ENCODE measurements at places on chromosomes 4 and X.
A peak's percentile ranks its signal among the peaks of the same experiment; 100 is the strongest.

DNA sequence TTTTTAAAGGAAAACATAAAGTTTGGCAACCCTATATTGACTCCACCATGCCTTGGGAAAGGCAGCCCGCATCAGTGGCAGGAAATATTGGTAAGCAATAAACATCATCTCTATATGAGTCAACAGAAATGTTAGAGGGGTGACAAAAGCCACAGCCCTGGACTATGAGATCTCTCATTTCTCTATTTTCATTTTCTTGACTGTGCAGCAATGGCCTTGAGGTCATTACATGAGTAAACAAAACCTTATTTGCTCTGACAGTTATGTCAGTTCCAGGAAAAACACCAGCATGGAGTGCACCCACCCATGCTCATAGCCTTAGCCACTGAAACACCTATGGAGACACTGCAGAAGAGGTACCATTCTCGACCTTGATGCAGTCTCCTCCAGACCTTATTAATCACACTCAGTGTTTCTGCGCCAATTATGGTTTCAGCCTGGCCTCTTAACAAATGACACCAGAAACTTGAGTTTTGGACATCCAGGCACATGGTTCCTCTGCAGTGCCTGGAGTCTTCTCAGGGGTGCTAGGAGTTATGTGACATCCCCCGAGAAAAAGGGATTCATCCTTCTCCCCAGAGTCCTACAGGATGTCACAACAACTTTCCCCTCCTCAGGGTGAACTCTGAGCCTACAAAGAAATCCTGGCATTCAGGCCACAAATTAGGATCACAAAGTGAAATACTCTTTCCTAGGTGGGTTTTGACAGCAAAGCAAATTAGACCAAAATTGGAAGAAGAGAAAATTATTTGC lies 16.0 kb upstream of the HPGD start:
- no peaks in the 10 kb centered on the region for H3K4me1 ChIP-seq
- H3K36me3 ChIP-seq = no peaks in the 10 kb centered on the region
- no peak overlapping the region for H3K4me3 ChIP-seq
- no peak overlapping the region for H3K27ac ChIP-seq
- DNase-seq = no peak

- no peak for DNase-seq
- H3K4me1 ChIP-seq = no peaks in the 10 kb centered on the region
- peaks cover 50% of the 10 kb centered on the region for H3K27me3 ChIP-seq
- H3K36me3 ChIP-seq = no peaks in the 10 kb centered on the region
- H3K4me3 ChIP-seq = no peak overlapping the region
Measured at GRCh38 chr4:108586778-108587177, 33.6 kb upstream of the RPL34 start.

DNA sequence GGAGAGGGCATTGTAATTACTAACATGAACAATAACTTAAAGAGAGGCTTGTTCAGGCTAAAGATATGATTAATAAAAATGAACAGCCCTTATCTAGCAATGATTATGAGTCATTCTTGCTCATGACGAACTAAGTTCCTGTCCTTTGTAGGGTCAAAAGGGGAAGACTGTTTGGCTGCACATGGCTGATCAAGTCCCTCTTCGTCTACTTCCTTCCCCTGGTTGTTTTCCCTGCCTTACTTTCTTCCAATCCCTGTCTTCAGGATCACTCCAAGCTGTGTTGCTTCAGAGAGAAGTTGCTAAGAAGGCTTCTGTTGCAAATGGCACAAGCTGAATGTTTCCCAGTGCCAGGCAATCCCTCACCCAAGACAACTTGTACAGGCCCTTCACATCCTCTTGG lies 115.0 kb upstream of the HS3ST1 start:
- H3K4me1 ChIP-seq = no peaks in the 10 kb centered on the region
- no peak overlapping the region for H3K4me3 ChIP-seq
- no peak overlapping the region for H3K27ac ChIP-seq
- peaks cover 51% of the 10 kb centered on the region for H3K36me3 ChIP-seq
- peaks cover 9% of the 10 kb centered on the region for H3K27me3 ChIP-seq

GRCh38 chrX:5180135-5180741 lies 1048.4 kb downstream of the NLGN4X start:
- DNase-seq = no peak
- no peaks in the 10 kb centered on the region for H3K27me3 ChIP-seq
- no peak overlapping the region for H3K27ac ChIP-seq
- H3K4me3 ChIP-seq = no peak overlapping the region

- no peaks in the 10 kb centered on the region for H3K27me3 ChIP-seq
- peaks cover 11% of the 10 kb centered on the region for H3K36me3 ChIP-seq
- peaks cover 3% of the 10 kb centered on the region for H3K4me1 ChIP-seq
- no peak for DNase-seq
- no peak overlapping the region for H3K27ac ChIP-seq
Measured at GRCh38 chrX:40964633-40965586, 120.3 kb upstream of the USP9X start.

DNA sequence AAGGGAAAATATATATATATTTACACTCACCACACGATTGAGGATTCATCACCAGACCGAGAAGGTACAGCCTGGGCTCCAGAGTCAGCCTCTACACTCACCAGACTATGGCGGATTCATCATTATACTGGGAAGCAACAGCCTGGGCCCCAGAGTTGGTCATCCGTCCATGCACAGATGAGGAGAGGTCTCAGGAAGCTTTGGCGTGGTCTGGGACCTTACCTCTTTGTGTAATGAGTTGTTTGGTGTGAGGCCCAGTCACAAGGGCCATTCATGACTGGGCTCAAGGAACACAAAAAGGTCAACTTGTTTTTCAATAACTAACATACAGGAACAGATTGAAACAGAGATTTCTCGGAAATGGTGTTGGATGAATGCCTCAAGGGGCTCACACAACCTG lies 926.1 kb downstream of the FAM133A start:
- H3K27ac ChIP-seq = no peak overlapping the region
- peaks cover 2% of the 10 kb centered on the region for H3K36me3 ChIP-seq
- no peak overlapping the region for H3K4me3 ChIP-seq

- no peaks in the 10 kb centered on the region for H3K27me3 ChIP-seq
- H3K27ac ChIP-seq = peak overlapping the region; percentile 99
- peaks cover 37% of the 10 kb centered on the region for H3K36me3 ChIP-seq
- H3K4me3 ChIP-seq = no peak overlapping the region
Measured at GRCh38 chrX:15816886-15817285, 26.6 kb downstream of the ZRSR2 start.

- peaks cover 12% of the 10 kb centered on the region for H3K27me3 ChIP-seq
- H3K4me1 ChIP-seq = peaks cover 58% of the 10 kb centered on the region
- H3K4me3 ChIP-seq = 0 out of 2 replicates have a peak overlapping the region, but pooled peaks have one; percentile 11
- no peaks in the 10 kb centered on the region for H3K36me3 ChIP-seq
- no peak for DNase-seq
- no peak overlapping the region for H3K27ac ChIP-seq
Measured at GRCh38 chr4:185080545-185080944, 62.3 kb downstream of the HELT start.

DNA sequence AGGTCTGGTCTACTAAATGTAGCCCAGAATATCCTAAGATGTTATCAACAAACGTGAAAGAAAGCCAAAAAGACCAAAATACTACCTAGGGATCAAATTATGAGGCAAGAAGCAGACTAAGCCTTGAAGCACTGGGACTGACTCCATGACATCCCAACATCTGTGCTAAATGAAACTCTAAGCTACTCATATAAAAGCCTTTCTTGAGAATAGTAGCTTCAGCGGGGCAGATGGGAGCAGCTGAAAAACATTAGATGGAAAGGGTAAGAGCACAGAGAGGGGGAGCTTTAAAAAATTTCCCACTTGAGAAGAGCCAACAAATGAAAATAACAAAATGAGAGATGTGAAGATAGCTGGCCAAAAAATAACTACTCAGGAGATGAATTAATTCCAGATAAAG lies 81.7 kb downstream of the MAD2L1 start:
- H3K27me3 ChIP-seq = no peaks in the 10 kb centered on the region
- peaks cover 11% of the 10 kb centered on the region for H3K4me1 ChIP-seq
- peaks cover 8% of the 10 kb centered on the region for H3K36me3 ChIP-seq
- H3K27ac ChIP-seq = no peak overlapping the region
- DNase-seq = no peak
- no peak overlapping the region for H3K4me3 ChIP-seq

DNA sequence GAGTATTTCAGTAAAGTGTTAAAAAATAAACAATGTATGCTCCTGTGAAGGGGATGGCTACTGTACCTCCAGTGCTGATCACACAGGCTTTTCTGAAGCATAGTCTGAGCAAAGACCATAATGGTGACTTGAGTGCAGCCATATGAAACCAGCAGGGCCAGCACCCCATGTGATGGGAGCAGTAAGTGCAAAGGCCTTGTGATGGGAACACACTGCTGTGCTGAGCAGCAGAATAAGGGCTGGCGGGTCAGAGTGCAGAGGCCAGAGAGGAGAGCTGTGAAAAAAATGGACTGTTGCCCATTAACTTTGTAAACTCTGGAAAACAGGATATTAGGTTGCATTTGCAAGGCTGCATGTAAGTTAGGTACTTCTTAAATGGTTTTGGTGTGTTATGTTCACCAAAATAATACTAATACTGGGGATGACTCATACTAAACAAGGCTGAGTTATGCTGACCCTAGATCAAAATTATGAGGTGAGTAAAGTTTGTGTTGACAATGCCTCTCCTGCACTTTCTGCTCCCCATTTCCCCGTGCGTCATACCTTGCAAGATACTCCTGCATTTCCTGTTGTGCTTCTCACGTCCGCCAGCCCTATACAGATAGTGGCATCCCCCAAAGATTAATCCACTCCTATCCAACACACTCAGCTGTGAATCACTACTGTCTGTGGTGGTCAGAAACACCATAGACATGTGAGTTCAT lies 67.0 kb upstream of the FAM9A start:
- H3K36me3 ChIP-seq = no peaks in the 10 kb centered on the region
- H3K27ac ChIP-seq = no peak overlapping the region
- no peak overlapping the region for H3K4me3 ChIP-seq
- no peak for DNase-seq
- peaks cover 58% of the 10 kb centered on the region for H3K4me1 ChIP-seq
- H3K27me3 ChIP-seq = no peaks in the 10 kb centered on the region

GRCh38 chrX:43481576-43481975 lies 174.5 kb upstream of the MAOA start:
- DNase-seq = no peak
- no peaks in the 10 kb centered on the region for H3K36me3 ChIP-seq
- peaks cover 18% of the 10 kb centered on the region for H3K4me1 ChIP-seq
- H3K27ac ChIP-seq = no peak overlapping the region
- H3K4me3 ChIP-seq = no peak overlapping the region

DNA sequence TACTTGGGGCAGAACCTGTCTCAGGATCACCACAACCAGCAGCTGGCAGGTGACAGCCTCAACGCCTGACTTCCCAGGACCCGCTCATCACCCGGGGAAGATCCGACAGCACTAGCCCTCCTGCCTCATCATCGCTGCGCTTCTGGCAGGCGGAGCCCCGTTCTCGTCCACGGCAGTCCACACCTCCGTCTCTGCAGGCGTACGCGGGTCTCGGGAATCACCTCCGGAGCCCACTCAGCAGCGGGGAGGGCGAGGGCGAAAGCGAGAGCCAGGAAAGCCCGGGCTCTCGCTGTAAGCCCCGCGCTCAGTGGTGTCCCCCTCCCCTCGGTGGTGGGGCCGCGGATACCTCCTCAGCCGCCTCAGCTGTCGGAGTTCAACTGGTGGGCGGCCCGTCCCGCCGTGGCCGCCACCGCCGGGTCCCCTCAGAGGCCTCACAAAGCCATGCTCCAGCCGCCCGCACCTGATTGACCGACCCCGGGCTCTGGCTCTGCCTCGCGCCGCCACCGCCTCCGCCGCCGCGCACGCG lies 518 bp upstream of the CNKSR2 start:
- no peak overlapping the region for H3K27ac ChIP-seq
- peak overlapping the region; percentile 54 for H3K4me3 ChIP-seq
- DNase-seq = no peak
- no peaks in the 10 kb centered on the region for H3K36me3 ChIP-seq

- no peaks in the 10 kb centered on the region for H3K4me1 ChIP-seq
- no peaks in the 10 kb centered on the region for H3K27me3 ChIP-seq
- H3K27ac ChIP-seq = no peak overlapping the region
- H3K36me3 ChIP-seq = no peaks in the 10 kb centered on the region
Measured at GRCh38 chrX:8879750-8880149, 78.6 kb upstream of the FAM9A start.

DNA sequence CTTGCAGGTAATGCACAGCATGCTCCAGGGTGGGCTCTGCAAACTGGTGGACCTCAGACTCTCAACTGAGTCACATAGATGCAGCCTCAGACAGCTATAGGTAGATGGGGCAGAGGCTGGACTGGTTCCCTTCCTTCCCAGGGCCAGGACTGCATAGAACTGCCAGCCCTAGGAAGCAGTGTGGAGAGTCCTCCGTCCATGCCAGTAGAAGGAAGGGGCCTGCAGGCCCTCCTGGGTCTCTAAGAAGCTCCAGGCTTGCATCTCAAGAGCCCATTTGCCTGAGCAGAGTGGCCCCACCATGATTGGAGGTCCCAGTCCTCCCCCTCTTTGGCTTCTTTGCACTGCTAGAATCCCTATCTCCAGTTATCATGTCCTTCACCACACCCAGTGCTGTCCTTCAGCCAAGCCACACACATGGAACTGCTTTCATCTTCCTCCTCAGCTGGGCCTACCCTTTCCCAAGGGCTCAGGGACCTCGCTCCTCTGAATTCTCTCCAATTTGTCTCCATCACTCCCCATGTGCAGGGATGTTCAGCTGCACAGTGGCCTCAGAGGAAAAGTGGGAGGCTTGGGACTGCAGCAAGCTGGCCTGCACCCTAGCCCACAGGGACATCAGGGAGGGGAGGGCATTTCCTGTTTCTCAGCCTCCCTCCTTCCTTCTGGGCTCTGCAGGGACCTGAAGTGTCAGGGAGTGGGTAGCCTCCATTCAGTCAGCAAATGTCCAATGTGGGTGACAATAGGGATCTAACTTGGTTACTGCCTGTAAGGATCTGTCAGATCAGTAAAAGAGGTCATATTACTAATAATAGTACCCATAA lies 146.0 kb downstream of the PJA1 start:
- no peak overlapping the region for H3K27ac ChIP-seq
- no peaks in the 10 kb centered on the region for H3K27me3 ChIP-seq
- H3K4me1 ChIP-seq = no peaks in the 10 kb centered on the region

DNA sequence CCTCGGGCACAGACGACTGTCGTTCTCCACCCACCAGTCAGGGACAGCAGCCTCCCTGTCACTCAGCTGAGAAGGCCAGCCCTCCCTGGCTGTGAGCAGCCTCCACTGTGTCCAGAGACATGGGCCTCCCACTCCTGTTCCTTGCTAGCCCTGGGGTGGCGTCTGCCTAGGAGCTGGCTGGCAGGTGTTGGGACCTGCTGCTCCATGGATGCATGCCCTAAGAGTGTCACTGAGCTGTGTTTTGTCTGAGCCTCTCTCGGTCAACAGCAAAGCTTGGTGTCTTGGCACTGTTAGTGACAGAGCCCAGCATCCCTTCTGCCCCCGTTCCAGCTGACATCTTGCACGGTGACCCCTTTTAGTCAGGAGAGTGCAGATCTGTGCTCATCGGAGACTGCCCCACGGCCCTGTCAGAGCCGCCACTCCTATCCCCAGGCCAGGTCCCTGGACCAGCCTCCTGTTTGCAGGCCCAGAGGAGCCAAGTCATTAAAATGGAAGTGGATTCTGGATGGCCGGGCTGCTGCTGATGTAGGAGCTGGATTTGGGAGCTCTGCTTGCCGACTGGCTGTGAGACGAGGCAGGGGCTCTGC lies 7.9 kb upstream of the MSANTD1 start:
- DNase-seq = no peak
- H3K4me1 ChIP-seq = peaks cover 37% of the 10 kb centered on the region
- peaks cover 12% of the 10 kb centered on the region for H3K27me3 ChIP-seq
- H3K4me3 ChIP-seq = no peak overlapping the region
- peaks cover 27% of the 10 kb centered on the region for H3K36me3 ChIP-seq
- peak overlapping the region; percentile 76 for H3K27ac ChIP-seq
